Spinal cord (tissue), 10 donors: ENCODE measurements at places on chromosomes 2 and 18.
A peak's percentile ranks its signal among the peaks of the same experiment; 100 is the strongest.

DNA sequence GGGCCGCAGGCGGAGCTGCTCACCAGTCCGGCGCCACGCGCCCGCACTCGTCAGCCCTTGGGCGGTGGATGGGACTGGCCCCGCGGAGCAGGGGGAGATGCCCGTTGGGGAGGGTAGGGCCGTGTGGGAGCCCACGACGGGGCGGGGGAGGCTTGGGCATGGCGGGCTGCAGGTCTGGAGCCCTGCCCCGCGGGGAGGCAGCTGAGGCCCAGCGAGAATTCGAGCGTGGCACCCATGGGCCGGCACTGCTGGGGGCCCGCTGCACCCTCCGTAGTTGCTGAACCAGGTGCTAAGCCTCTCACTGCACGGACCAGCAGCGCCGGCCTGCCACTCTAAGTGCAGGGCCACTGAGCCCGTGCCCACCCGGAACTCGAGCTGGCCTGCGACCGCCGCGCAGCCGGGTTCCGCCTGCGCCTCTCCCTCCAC, 182.4 kb upstream of the ERBB4 start:
- no peaks in the 10 kb centered on the region for H3K4me1 ChIP-seq
- no peak overlapping the region for H3K27ac ChIP-seq
- no peak for DNase-seq
- H3K27me3 ChIP-seq = no peaks in the 10 kb centered on the region
- H3K36me3 ChIP-seq = no peaks in the 10 kb centered on the region

DNA sequence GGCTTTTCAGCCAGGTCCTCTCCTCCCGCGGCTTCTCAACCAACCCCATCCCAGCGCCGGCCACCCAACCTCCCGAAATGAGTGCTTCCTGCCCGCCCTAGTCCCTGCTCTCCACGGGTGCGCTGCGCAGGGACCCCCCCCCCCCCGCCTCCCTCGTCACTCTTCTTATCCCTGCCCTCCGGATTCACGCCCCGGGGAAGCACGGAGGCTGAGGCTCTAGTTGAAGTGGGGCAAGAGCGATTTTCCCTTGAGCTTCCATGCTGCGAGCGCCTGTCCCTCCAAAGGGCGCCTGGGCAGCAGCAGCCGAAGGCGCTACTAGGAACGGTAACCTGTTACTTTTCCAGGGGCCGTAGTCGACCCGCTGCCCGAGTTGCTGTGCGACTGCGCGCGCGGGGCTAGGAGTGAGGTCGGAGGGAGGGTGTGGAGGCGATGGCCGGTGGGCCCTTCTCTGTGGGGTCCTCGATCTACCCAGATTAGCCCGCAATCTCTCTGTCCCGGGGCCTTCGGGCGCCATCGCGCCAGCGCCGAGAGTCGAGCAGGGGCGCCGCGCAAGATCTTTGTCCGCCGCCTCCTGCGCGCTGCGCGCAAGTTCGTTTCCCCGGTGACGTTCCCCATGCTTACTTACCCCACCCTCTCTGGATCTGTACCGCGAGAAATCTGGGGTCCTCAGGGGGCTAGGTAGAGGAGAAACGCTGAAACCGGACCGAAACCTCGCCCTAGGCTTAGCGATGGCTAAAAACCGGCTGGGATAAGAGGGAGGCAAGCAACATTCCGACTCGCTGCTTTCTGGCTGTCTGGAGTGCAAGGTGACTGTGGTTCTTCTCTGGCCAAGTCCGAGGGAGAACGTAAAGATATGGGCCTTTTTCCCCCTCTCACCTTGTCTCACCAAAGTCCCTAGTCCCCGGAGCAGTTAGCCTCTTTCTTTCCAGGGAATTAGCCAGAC, 677 bp downstream of the GAD1 start:
- no peak overlapping the region for H3K27ac ChIP-seq
- peaks cover 76% of the 10 kb centered on the region for H3K4me1 ChIP-seq
- H3K36me3 ChIP-seq = peaks cover 4% of the 10 kb centered on the region

DNA sequence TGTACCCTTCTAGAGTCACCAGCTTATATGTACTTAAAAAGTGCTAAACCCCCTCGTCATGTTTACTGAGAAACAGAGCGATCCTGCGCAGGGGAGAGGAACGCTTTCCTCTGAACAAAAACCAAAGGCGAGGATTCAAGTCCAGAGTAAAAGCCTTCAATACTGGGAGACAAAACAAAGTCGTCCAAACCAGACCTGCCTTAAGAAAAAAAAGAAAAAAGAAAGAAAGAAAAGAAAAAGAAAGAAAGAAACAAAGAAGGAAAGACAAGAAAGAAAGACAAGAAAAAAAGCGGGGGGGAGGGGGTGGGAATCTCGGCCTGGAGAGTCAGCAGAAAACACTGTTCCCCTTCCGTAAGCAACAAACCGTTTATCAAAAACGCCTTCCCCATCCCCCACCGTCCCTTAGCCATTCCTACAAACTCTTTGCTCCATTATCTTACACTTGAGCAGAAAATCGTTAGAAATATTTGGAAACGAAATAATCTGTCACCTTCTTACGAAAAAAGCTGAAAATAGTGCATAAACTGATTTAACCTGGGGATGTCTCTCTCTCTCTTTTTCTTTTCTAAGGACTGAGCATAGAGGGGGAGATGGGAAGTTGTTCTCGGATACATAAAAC, 3.3 kb downstream of the PTGR3 start:
- H3K4me3 ChIP-seq = peak overlapping the region; percentile 92
- peaks cover 6% of the 10 kb centered on the region for H3K36me3 ChIP-seq
- H3K27me3 ChIP-seq = peaks cover 2% of the 10 kb centered on the region

DNA sequence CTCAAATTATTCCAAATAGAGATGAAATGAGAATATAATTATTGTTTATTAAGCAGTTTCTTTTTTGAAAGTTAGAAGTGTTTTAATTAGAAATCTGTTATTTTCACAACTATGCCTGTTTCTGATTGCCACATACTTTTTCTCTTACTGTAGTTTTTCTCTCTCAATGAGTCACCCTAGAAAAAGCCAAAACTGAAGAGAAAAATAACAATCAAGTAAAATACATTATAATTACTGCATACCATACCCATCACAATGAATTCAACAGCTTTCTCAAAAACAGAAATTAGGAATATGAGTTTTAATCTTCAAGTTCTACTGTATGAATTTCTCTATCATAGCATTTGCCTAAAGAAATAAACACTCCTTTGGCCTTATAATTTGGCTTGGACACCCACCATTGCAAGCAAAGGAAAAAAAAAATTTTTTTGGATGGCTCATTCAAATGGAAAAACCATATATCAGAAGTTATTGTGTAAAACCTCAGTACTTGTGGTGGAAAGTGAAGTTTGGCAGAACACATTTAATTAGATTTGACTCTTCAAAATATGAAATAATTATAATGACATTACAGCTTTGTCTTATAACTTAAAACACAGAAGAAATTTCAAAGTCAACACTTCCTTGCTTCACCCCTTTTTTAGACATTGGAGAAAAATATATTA, 138.5 kb downstream of the DYM start:
- H3K36me3 ChIP-seq = no peaks in the 10 kb centered on the region
- no peak for DNase-seq
- no peaks in the 10 kb centered on the region for H3K27me3 ChIP-seq
- no peaks in the 10 kb centered on the region for H3K4me1 ChIP-seq

DNA sequence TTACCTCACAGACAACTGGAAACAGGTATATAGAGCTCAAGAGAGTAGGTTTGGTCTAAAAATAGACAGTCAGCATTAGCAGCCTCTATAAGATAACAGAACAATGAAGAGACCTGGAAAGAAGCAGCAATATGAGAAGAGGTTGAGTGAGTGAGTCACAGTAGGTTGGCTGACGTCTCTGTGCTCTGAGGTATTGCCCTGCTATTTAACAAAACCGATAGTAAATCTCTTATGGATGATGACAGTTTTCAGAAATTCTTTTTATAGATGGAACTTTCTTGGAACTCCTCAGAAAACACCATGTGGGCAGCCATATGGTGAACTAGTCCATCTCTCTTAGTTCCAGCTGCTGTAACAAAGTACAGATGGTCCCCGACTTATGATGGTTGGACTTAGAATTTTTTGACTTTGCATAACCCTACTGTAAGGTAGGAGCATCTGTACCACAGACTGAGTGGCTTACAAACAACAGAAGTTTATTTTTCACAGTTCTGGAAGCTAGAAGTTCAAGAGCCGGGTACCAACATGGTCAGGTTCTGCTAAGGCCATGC, 123.5 kb downstream of the MBD2 start:
- no peaks in the 10 kb centered on the region for H3K36me3 ChIP-seq
- H3K4me1 ChIP-seq = no peaks in the 10 kb centered on the region
- H3K4me3 ChIP-seq = no peak overlapping the region
- H3K27ac ChIP-seq = no peak overlapping the region
- no peak for DNase-seq
- H3K27me3 ChIP-seq = no peaks in the 10 kb centered on the region

DNA sequence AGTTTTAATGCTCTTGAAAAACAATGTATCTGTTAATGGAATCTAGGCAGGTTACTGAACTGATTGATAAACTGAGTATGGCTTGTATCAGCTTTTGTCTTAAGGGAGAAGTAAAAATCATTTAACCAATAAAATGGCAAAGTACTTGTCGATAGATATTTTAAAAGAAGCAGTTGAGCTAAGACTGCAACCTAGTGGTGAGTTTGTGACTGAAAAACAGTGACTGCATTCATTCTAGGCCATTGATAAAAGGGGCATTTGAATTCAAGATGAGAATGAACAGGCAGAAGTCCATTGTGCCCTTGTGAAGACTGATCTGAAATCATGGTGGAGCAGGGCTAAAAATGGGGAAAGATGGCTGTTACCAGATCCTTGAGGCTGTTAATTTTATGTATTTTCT, 59.4 kb upstream of the MSTN start:
- DNase-seq = no peak
- H3K36me3 ChIP-seq = no peaks in the 10 kb centered on the region
- no peak overlapping the region for H3K27ac ChIP-seq
- H3K4me1 ChIP-seq = no peaks in the 10 kb centered on the region

GRCh38 chr2:112534826-112535225, 7.4 kb upstream of the POLR1B start:
- no peak overlapping the region for H3K27ac ChIP-seq
- H3K27me3 ChIP-seq = no peaks in the 10 kb centered on the region
- no peak overlapping the region for H3K4me3 ChIP-seq
- H3K36me3 ChIP-seq = peaks cover 4% of the 10 kb centered on the region
- DNase-seq = no peak
